ENCODE measurements at places on chromosomes 16 and 17. TPM values are rescaled to one million over a fixed set of nuclear protein-coding genes. Genes with fewer than 3 reads are reported as not detected.

TK2 gene
- polyA plus RNA-seq: 41.8 TPM

MYCBPAP gene
- polyA plus RNA-seq: 3.0 TPM

ZNF469 gene
- 1.2 TPM for polyA plus RNA-seq

- no peak for DNase-seq
Observed at GRCh38 chr17:39612291-39612894, 4.7 kb upstream of the NEUROD2 start.

- no peak for DNase-seq
Observed at GRCh38 chr17:7882629-7883028, 6.0 kb upstream of the CHD3 start.

GRCh38 chr17:53655591-53655990 lies 167.1 kb upstream of the KIF2B start:
- no peak for DNase-seq

XYLT1 gene
- polyA plus RNA-seq: 7.9 TPM

- peak; percentile 76 for DNase-seq
Observed at GRCh38 chr17:45640141-45640850, 143.8 kb upstream of the CRHR1 start.

- DNase-seq: no peak
Observed at GRCh38 chr16:29974291-29975133, 844 bp downstream of the TAOK2 start.

- no peak for DNase-seq
Observed at GRCh38 chr16:83964684-83965443, 3.2 kb upstream of the NECAB2 start.

GRCh38 chr17:43085474-43085873 lies 39.7 kb downstream of the BRCA1 start:
- peak; percentile 41 for DNase-seq

UNC45B gene
- 0.08 TPM for polyA plus RNA-seq

DNA sequence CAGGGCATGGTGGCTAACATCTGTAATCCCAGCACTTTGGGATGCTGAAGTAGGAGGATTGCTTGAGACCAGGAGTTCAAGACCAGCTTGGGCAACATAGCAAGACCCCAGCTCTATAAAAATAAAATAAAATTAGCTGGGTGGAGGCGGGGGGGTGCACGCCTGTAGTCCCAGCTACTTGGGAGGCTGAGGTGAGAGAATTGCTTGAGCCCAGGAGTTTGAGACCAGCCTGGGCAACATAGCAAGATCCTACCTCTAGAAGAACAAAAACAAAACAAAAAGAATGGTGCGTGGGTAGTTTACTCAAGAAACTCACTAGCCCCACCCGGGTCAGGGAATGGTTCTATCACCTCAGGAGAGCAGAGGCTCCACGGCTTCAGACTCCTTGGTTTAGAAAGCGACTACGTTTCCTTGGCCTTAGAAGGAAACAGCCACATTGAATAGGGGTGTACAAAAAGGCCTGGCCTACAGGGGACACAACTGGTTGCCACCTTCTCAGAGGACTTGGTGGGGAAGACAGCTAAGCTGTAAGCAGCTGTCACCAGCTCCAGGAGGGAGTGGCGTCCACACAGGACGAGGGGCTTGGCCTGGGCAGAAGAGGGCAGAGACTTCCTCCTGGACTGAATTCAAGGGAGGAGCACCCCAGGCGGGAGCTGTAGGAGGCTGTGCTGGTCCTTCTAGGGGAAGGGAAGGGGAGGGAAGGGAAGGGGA lies 716 bp downstream of the TK1 start:
- no peak for DNase-seq

DNA sequence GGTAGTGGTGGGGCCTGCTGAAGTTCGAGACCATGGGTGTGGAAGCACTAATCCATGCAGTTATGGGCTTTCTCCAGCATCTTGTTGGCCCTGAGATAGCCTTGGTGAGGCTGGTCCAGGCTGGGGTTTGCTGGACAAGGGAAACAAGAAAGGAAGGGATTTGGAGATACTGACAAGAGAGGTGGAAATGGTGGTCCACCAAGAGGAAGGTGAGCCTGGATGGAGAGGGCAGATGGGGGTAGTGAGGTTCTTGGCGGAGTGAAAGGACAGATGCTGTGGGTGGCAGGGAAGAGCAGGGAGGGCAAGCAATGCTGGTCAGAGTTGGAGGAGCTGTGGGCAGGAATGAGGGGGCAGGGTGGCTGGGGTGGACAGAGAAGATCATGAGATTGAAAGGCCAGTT lies 5.5 kb upstream of the SMPD3 start:
- no peak for DNase-seq

NCOR1 gene
- polyA plus RNA-seq: 136 TPM

TMEM204 gene
- polyA plus RNA-seq: 15.7 TPM

- no peak for DNase-seq
Observed at GRCh38 chr17:82151106-82151957, 53.3 kb upstream of the FASN start.

GRCh38 chr16:87765776-87766484 lies at the start of gene KLHDC4:
Gene KLHDC4 (minus strand): TSS chr16:87765986. CDS start chr16:87765890, 96 bp downstream.
- peak; percentile 88 for DNase-seq

PLA2G10 gene
- 0.88 TPM for polyA plus RNA-seq

- DNase-seq: no peak
Observed at GRCh38 chr16:59260892-59261291, 526.8 kb upstream of the GOT2 start.

NAT9 gene
- polyA plus RNA-seq: 46.7 TPM

- DNase-seq: no peak
Observed at GRCh38 chr17:7620835-7621234, 6.1 kb upstream of the FXR2 start.

GRCh38 chr17:82179412-82179811 lies 33.2 kb downstream of the CCDC57 start:
- DNase-seq: no peak
